Adrenal gland (tissue), 19 donors: ENCODE measurements at places on chromosomes 16 and 17. TPM values are rescaled to one million over a fixed set of nuclear protein-coding genes. Genes with fewer than 3 reads are reported as not detected.

DNA sequence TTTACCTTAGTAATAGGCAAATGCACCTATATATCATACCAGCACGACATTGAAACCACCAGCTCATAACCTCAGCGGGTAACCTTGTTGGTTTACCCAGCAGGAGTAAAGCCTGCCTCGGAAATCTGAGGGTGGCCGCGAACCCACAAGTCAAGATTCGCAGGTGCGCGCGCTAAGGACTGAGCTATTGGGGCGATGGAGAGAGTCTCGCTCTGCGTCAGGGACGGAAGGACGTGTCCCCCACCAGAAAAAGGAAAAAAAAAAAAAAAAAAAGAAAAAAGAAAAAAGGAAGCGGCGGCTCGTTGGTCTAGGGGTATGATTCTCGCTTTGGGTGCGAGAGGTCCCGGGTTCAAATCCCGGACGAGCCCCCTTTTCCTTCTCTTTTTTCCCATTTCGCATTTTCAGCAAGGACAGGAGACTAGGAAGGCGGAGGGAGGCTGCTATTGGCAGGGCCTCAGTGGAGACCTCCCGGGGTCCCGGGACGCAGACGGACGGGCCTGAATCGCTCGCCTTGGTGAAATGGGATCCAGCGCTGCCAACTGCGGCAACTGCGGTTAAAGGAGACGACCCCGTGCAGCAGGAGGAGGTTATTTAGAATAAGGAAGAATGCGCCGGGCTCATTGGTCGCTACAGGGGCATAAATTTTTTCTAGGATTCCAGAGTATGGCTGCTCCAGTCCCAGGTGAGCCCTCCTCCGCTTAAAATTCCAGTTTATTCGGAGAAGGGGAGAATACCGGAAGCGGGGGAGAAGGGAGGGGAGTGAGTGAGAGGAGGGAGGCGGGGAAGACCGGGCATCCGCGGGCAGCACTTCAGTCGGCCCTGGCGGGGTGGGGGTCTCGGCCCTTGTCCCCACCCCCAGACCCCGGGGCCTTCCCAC, at the start of gene OR1F1:
Gene OR1F1 (plus strand): TSS at position 407 of the 877 bp plus-strand sequence.
- DNase-seq, result no peak
- H3K4me3 ChIP-seq, result no peak within 1 kb of the TSS
- H3K27ac ChIP-seq, result no peak within 1 kb of the TSS
- H3K27me3 ChIP-seq, result peaks cover 96% of the 10 kb centered on the region
- H3K4me1 ChIP-seq, result peaks cover 9% of the 10 kb centered on the region
- no peaks in the 10 kb centered on the region for H3K36me3 ChIP-seq

DNA sequence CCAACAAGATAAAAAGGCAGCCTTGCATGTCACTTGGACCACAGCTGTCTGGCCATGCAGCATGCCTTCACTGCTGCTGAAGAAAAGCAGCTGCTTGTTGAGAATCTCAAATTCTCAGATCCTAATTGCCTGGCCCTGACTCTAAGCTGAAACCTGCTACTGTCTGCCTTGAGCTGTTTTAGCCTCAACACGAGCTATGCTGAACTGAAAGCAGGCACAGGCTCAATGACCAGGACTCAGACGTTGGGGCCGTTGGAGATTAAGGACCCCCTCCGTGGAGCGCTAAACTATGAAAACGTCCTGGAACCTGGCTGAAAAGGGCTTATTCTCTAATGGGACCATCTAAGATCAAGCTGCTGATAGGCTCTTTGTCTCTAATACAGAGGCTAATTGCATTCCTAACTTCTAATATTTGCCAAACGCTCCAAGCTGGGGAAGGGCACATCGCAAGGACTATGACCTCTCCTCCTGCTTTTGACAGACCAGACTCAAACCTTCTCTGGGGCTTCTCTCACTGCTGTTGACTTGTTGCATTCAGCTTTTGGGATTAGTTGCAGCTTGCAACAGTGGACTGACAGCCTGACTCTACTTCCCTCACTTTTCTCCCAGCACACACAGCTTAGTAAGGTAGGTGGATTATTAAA, 4.6 kb upstream of the PLK1 start:
- H3K27ac ChIP-seq, result no peak overlapping the region
- DNase-seq, result no peak
- H3K36me3 ChIP-seq, result no peaks in the 10 kb centered on the region

Gene GAST
- not detected for total RNA-seq

DNA sequence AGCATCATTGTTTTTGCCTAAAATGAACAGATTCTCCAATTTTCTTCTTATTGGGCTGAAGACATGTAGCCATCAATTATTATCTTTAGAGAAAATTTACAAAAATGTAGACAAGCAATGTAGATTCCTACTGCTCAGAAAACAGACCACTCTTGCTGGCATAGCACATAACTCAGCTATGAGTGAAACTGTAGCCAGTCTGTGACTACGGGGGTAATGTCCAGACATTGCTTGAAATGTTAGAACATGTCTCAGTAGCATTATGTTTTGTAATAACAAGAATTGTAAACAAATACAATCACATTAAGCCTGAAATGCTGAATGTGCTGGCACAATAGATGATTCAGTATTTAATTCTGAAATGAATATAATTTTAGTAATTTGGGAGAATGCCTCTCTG, 265.7 kb upstream of the KCNJ16 start:
- no peaks in the 10 kb centered on the region for H3K27me3 ChIP-seq
- H3K4me3 ChIP-seq, result no peak overlapping the region
- no peaks in the 10 kb centered on the region for H3K4me1 ChIP-seq
- H3K27ac ChIP-seq, result no peak overlapping the region

DNA sequence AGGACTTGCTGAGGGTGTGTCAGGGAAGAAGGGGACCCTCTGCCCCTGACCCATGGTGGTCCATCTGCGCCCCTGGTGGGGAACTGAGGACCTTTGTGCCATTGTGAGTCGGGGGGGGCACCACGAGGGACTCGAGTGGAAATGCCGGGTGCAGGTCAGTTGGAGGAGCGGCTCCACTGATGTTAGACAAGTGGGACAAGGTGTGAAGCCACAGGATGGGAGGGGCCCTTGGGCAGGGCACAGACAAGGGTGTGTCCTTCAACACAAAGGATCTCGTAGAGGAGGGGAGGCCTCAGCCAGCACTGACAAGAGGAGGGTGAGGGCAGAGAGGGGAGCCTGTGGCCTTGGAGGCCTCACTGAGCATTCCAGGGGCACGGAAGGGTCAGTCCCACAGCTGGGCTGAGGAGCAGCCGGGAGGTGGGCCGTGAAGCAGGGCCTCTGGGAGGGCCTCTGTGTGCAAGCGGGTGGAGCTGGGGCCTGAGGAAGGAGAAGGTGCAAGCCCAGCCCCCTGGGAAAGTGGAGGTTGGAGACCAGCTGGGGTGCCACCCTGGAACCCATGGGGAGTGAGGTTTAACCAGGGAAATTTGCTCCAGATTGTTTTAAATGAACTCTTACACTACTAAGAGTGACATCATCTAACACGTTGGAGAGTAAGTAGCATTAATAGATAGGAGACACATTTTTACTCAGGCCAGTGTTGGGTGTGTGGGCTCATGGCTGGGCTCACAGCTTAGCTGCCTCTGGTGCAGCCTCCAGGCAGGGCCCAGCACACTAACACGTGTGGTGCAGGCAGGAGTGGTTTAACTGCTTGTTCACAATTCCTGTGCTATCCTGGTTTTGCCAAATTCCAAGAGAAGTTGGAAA, 27.9 kb downstream of the NARF start:
- no peak overlapping the region for H3K27ac ChIP-seq
- no peaks in the 10 kb centered on the region for H3K27me3 ChIP-seq
- H3K4me3 ChIP-seq, result no peak overlapping the region
- peaks cover 71% of the 10 kb centered on the region for H3K36me3 ChIP-seq
- no peaks in the 10 kb centered on the region for H3K4me1 ChIP-seq

DNA sequence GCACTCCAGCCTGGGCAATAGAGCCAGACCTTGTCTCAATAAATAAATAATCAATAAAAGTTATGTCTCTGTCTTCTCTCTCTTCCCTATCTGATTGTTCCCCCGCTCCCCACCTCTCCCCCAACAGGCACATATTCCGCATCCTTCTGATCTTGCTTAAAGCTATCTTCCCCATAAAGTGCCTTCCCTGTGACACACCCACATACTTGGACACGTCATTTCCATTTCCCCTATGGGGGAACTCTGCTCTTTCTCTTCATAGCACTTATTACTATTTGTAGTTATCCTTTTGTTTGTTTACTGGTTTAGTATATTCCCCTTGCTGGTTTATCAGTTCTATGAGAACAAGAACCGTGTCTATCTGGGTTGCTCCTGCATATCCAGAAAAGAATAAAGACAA, 14.9 kb downstream of the MYO1D start:
- no peak overlapping the region for H3K27ac ChIP-seq
- no peak for DNase-seq
- H3K36me3 ChIP-seq, result no peaks in the 10 kb centered on the region
- H3K27me3 ChIP-seq, result no peaks in the 10 kb centered on the region

Gene HSD11B2
- 10.3 TPM for total RNA-seq

DNA sequence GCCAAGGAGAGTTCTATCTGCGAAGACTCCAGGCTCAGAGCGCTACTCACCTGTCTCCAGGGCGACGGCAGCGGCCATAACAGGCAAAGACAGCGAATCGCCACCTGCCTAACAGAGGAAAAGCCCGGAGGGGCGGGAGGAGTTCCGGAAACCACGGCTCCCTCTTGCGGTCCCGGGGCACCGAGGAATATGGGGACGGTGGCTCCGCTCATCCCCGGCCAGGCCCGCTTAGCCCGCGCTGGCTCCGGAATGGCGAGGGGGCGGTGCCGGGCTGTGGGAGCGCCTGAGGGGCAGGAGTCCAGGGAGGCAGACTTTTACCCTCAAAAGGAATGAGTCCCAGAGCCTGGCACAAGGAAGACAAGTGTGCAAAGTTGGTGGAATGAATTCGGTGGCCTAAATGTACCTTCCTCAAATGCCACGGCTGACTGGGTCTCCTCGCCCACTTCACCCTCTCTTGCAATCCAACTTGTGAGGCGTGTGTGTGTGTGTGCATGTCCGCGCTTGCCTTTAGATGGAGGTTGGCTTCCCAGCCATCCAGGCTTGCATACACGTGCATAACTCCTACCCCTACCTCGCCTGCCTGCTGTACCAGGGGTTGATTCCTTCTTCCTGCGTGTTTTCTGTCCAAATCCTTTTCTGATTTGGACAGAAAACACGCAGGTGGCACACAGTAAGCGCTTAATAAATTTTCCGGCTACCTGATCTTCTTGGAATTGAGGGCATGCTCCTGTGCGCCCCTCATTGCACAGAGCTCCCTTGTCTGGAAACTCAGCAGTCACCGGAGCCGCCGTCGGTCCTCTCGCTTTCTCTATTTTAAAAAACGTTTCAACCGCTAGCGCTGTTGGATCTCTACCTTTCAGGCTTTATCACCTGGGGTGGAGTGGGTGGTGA, 3.5 kb downstream of the C17orf100 start:
- H3K27me3 ChIP-seq, result no peaks in the 10 kb centered on the region
- no peak for DNase-seq
- H3K4me3 ChIP-seq, result no peak overlapping the region
- no peak overlapping the region for H3K27ac ChIP-seq
- H3K4me1 ChIP-seq, result peaks cover 15% of the 10 kb centered on the region

- no peak overlapping the region for H3K27ac ChIP-seq
- no peaks in the 10 kb centered on the region for H3K27me3 ChIP-seq
- H3K4me3 ChIP-seq, result no peak overlapping the region
- no peak for DNase-seq
- H3K36me3 ChIP-seq, result no peaks in the 10 kb centered on the region
- H3K4me1 ChIP-seq, result peaks cover 23% of the 10 kb centered on the region
Measured at GRCh38 chr17:50036455-50037261, 19.3 kb upstream of the ITGA3 start.

GRCh38 chr16:83713597-83713996, 94.2 kb upstream of the HSBP1 start:
- no peaks in the 10 kb centered on the region for H3K36me3 ChIP-seq
- no peak for DNase-seq
- no peaks in the 10 kb centered on the region for H3K27me3 ChIP-seq
- H3K4me1 ChIP-seq, result no peaks in the 10 kb centered on the region
- H3K27ac ChIP-seq, result no peak overlapping the region
- no peak overlapping the region for H3K4me3 ChIP-seq

Gene PRR35
- total RNA-seq, result not detected

DNA sequence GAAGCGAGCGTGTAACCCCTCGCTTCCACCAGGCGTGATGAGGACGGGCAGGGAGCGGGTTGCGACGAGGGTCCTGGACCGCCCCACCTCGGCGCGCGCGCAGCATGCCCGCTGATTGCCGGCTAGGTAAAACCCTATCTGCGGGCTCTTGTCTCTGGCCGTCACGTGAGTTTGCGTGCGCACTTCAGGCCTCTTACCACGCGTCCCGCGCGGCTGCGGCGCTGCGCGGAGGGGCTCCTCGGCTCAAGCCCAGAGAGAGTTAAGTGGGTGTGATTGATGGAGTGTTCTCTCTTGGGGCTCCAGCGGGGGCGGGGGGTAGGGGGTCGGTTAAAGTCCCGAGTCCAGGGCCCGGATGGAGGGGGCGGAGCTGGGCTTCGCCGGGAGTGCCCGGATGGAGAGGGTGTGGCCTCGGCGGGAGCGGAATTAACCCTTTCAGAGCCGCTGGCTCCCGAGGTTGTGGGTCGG, 7.9 kb downstream of the KDM6B start:
- H3K27ac ChIP-seq, result peak overlapping the region; percentile 99
- peak overlapping the region; percentile 62 for H3K4me3 ChIP-seq
- no peaks in the 10 kb centered on the region for H3K27me3 ChIP-seq
- DNase-seq, result peak; percentile 93

GRCh38 chr17:51580869-51581268, 320.5 kb downstream of the UTP18 start:
- no peaks in the 10 kb centered on the region for H3K27me3 ChIP-seq
- no peaks in the 10 kb centered on the region for H3K36me3 ChIP-seq
- no peak overlapping the region for H3K4me3 ChIP-seq
- H3K4me1 ChIP-seq, result no peaks in the 10 kb centered on the region
- no peak for DNase-seq
- H3K27ac ChIP-seq, result no peak overlapping the region

DNA sequence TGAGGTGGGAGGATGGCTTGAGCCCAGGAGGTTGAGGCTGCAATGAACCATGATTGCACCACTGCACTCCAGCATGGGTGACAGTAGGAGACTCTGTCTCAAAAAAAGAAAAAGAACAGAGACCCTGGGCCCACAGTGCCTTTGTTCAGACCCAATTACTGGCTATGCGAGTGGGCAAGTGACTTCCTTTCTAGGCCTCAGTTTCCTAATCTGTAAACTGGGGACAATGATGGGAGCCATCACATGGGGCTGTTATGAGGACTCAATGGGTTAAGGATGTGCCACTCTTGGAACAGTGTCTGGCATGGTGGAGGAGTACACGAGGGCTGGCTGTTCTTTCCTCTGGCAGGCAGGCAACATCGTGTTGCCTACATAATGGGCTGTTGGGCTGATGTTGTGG, 47.3 kb upstream of the NDRG4 start:
- no peak overlapping the region for H3K4me3 ChIP-seq
- H3K36me3 ChIP-seq, result no peaks in the 10 kb centered on the region
- no peak for DNase-seq
- H3K4me1 ChIP-seq, result peaks cover 61% of the 10 kb centered on the region

Gene ASGR2
- 0.61 TPM for total RNA-seq
